ENCODE measurements at places on chromosomes 1 and 21.

- no peak for DNase-seq
Observed at GRCh38 chr1:157724537-157725220, 24.1 kb upstream of the FCRL3 start.

GRCh38 chr1:86551305-86551704 lies 4.4 kb downstream of the CLCA4 start:
- no peak for DNase-seq

DNA sequence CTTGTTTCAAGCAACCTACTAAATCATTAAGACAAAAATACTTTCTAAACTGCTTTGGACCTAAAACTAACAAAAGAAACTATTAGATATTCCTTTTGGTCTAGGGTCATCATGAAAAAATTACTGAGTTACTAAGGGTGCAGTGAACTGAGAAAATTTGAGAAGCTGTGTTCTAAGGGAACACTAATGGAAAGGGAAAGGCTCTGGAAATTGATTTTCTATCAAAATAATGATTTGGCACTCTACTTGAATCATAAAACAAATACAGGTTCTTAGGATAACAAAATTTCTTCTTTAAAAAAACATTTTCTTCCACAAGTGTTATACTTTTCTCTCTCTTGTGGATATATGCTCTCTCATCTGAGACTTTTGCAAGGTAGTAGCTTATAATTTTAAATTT lies 213.5 kb downstream of the DNAH14 start:
- no peak for DNase-seq

DNA sequence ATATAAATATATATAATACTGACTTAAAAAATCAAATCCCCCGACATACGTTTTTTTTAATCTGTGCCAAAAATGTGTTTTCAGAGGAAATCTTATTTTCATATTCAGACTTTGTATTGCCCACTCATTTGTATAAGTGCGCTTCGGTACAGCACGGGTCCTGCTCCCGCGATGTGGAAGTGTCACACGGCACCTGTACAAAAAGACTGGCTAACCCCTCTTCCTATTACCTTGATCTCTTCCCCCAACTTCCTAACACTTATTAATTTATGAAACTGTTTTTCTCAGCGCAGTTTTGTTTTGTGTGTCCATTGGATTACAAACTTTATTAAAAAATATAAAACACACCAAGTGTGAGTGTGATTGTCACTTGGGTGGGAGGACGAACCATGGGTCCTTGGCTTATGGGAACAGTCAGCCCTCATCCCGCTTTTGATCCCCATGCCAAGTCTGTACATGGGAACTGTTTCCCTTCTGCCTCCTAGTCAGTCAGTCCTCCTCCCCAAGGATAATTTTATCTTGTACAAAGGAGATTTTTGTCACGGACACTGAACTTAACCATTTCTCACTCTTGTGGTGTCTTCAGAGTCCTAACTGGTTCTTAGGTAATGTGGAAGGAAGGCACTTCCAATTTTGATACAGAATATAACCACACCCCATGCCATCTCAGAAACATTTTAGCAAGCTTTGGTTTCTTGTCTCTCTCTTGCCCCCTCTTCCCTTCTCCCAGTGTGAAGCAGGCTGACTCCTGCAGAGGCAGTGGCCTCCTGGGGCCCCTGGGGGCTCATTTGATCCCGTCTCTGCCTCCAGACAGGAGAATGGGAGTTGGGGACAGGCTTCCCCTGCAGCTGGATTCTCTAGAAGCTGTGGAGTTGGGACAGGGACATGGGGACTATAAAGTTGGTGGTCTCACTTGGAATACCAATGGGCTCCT lies 35.5 kb downstream of the ZBTB17 start:
- DNase-seq: no peak

DNA sequence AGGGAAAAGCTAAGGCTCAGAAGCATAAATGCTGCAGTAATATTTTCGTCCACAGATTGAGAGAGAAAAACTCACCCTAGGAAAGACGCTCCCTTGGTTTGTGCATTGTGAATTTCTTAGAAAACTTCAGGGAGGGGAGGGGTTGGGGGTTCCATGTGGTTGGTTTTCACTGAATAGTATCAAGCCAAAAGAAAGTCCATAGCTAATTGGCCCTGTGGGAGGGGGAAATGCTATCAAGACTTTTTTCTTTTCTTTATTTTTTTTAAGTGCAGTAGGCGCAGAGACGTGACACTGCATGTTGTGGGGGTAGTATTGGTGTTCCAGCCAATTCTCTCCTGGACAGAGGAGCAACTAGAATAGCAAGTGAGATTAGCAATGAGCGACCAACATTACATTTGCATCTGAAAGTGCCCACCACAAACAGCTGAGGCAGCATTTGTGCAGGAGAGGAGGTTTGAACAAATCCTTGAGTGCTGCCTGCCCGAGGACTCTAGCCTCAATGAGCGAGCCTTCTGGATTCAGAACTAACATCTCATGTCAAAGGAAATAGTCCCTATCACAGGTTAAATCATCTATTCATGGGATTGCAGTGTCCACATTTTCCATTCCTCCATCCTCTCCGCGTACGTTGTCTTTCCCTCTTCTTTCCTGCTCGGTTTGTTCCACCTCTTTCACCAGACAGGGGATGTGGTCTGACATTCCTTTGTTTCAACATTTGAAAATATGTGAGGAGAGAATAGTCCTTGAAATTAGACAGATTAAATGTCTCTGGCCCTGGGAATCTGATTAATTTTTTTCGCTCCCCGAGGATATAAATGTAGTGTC lies 118.0 kb upstream of the MARK1 start:
- DNase-seq: peak; percentile 82
